ENCODE measurements at places on chromosomes 16 and 17.

GRCh38 chr16:84044118-84044488, 1.5 kb upstream of the SLC38A8 start:
- DNase-seq = no peak

GRCh38 chr17:62807812-62808575, at the start of gene MARCHF10:
Gene MARCHF10 (minus strand): TSS chr17:62808314. CDS start chr17:62801735, 6,579 bp downstream.
- peak; percentile 80 for DNase-seq

- peak; percentile 90 for DNase-seq
Measured at GRCh38 chr16:88455610-88456355, 2.7 kb downstream of the ZFPM1 start.

GRCh38 chr17:7927596-7927995, 2.1 kb downstream of the KCNAB3 start:
- no peak for DNase-seq

DNA sequence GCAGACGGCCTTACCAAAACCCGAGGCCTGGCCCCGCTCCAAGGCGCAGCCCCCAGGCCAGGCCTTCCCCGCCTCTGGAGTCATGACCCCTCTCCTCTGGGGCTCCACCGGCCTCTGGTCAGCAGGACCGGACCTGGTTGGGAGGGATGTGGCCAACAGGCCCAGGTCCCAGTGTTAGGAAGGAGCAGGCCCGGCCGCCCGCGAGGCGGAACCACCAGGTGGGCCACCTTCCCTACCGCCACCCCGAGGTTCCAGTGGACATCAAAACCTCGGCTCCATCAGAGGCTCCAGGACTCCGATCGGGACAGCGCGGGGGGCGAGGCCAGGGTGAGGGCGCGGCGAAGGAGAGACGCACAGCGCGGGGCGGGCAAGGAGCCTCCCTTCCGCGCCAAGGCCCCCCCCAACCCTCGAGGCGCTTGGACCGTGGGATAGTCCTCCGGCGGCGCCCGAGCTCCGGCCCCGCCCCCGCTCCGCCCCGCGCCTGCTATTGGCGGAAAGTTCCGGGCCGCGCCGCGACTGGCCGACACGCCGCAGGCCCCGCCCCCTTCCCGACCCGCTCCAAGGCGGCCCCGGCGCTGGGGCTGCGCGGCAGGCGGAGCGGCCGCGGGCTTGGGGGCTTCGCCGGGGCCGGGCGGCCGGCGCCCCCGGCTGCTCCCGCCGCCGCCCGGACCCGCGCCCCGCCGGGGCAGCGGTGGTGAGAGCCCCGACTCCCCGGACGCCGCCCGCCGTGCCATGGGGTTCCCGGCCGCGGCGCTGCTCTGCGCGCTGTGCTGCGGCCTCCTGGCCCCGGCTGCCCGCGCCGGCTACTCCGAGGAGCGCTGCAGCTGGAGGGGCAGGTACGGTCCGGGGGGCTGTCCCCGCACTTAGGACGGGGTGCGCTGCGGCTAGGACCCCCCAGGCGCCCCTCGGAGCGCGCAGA, at the start of gene METRN:
TSS of gene METRN (plus strand) at position 561 of the 919 bp plus-strand sequence. CDS start at position 733, 172 bp downstream.
- peak; percentile 94 for DNase-seq

DNA sequence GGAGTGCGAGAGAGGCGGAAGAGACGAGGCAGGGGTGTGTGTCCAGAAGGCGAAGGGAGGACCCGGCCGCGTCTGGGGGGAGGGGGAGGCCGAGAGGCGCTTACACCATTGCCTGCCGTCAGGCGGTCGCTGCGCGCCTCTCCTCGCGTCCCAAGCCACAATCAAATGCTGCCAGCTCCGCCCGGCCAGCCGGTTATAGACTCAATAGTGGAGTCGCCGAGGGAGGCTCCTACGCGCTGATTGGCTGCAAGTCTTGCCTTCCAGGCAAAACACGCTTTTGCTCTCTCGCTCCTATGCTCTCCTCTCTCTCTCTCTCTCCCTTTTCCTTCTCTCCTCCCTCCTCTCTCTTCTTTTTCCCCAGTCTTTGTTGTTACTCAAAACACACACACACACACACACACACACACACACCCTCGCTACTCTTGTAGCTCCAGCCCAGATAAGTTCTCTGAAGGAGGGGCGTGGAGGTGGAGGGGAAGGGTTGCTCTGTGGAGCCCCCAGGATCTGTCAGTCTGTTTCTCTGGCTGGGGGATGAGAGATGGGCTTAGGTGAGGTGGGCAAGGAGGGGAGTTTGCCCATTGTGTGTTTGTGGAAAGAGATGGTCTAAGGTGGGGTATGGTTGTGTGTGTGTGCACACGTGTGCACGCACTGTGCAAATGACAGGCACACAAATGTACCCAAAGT, at the start of gene DLX3:
TSS of gene DLX3 (minus strand) at position 170 of the 684 bp plus-strand sequence. CDS start 226 bp downstream, outside the sequence.
- no peak for DNase-seq

GRCh38 chr17:75683583-75683982, 16.4 kb downstream of the SAP30BP start:
- DNase-seq = no peak

GRCh38 chr17:18319604-18320256, 4.6 kb downstream of the SMCR8 start:
- no peak for DNase-seq

All from GM13976 (cell line).